ENCODE measurements at places on chromosomes 13 and 19.

DNA sequence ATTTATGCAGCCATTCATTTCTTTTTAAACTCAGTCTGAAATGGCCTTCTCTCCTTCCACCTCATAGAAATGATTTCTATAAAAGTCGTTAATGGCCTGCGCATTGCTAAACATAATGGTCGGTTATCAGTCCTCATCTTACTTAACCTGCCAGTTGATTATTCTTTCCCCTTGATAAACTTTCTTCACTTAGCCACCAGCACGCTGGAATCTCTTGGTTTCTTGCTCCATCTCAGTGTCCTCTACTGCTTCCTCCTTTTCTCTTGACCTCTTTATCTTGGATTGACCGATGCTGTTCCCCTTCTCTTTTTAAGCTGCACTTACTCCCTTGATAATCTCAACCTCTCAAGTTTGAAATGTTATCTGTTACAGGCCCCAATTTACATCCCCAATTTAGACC, 12.2 kb upstream of the CLC start:
- H3K27ac ChIP-seq: no peak overlapping the region
- no peaks in the 10 kb centered on the region for H3K27me3 ChIP-seq
- H3K36me3 ChIP-seq: no peaks in the 10 kb centered on the region
- DNase-seq: no peak
- H3K4me3 ChIP-seq: no peak overlapping the region
- no peaks in the 10 kb centered on the region for H3K4me1 ChIP-seq

DNA sequence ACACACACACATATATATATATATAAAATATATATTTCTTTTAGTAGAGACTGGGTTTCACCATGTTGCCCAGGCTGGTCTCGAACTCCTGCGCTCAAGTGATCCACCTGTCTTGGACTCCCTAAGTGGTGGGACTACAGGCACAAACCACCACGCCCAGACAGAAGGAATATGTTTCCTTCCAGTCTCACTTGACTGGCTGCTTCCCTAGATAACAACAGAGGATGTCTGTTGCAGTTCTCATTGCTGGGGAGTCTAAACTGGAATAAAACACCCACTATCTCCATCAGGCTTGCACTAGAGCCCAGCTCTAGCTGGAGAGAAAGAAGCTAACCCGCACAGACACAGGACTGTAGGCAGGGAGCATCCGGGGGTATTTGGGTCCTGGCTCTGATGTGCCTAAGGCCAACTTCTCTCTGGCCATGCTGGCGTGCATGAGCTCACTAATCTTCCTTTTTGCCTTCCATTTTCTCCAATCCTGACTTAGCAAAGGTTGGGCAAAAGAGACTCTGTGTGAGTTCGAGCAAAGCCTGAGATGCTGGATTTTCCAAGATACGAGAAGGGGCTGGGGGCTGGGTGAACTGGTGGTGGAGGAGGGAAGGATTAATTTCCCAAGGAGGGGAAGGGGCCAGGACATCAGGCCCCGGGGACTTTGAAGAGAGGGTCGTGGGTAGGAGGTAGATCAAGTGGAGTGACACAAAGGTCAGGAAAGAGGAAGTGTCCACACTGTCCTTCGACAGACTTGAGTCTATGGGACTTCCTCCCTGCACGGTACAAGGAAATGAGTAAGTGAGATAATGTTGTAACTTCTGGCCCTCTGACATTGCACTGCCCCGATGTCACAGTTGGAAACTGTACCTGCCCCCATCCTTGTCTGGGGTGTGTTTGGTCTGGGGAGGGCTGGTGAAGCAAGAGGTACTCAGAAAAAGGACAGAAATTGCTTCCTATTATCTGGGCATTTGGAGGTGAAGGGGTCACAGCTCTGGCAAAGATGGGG, 22.5 kb upstream of the ALOX5AP start:
- no peaks in the 10 kb centered on the region for H3K4me1 ChIP-seq
- no peak overlapping the region for H3K27ac ChIP-seq
- no peak overlapping the region for H3K4me3 ChIP-seq
- no peak for DNase-seq

- H3K27me3 ChIP-seq: no peaks in the 10 kb centered on the region
- no peak for DNase-seq
- no peak overlapping the region for H3K27ac ChIP-seq
- H3K4me3 ChIP-seq: no peak overlapping the region
These were observed 171.8 kb downstream of the GPC6 start for GRCh38 chr13:93398167-93399035.

- no peaks in the 10 kb centered on the region for H3K4me1 ChIP-seq
- no peak overlapping the region for H3K4me3 ChIP-seq
- no peaks in the 10 kb centered on the region for H3K27me3 ChIP-seq
- H3K36me3 ChIP-seq: peaks cover 28% of the 10 kb centered on the region
- no peak for DNase-seq
These were observed 1.2 kb downstream of the IZUMO4 start for GRCh38 chr19:2097886-2098327.

- peak; percentile 71 for DNase-seq
- no peak overlapping the region for H3K27ac ChIP-seq
These were observed 6.5 kb upstream of the HSD17B14 start for GRCh38 chr19:48842789-48843162.

GRCh38 chr13:106561551-106562170, 6.3 kb downstream of the ARGLU1 start:
- DNase-seq: no peak
- H3K4me1 ChIP-seq: peaks cover 7% of the 10 kb centered on the region
- no peak overlapping the region for H3K27ac ChIP-seq

GRCh38 chr19:9547870-9548269, 9.4 kb upstream of the ZNF426 start:
- H3K4me3 ChIP-seq: no peak overlapping the region
- H3K27ac ChIP-seq: no peak overlapping the region
- H3K4me1 ChIP-seq: no peaks in the 10 kb centered on the region
- H3K27me3 ChIP-seq: no peaks in the 10 kb centered on the region
- H3K36me3 ChIP-seq: peaks cover 11% of the 10 kb centered on the region

- DNase-seq: no peak
- H3K36me3 ChIP-seq: no peaks in the 10 kb centered on the region
- H3K27me3 ChIP-seq: no peaks in the 10 kb centered on the region
- H3K27ac ChIP-seq: no peak overlapping the region
- no peak overlapping the region for H3K4me3 ChIP-seq
These were observed 257.2 kb downstream of the DIAPH3 start for GRCh38 chr13:59906413-59907049.

DNA sequence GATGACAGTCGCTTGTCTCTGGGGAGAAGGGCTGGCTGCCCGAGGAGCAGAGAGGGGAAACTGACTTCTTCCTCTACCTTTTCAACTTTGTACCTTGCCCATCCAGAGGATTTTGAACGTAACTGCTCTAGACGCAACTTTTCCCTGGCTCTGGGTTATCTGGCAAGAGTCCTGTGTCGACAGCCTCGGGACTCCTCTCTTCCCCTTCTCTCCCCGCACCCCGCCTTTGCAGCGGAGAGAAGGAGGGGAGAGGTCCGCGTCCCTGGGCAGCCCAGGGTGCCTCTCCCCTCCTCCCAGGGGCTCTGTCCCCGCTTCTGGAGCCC, 574 bp downstream of the SH3GL1 start:
- H3K27me3 ChIP-seq: no peaks in the 10 kb centered on the region
- peak overlapping the region; percentile 89 for H3K4me3 ChIP-seq
- H3K27ac ChIP-seq: no peak overlapping the region
- DNase-seq: no peak

- no peak for DNase-seq
- H3K27me3 ChIP-seq: no peaks in the 10 kb centered on the region
- H3K4me3 ChIP-seq: no peak overlapping the region
- H3K36me3 ChIP-seq: peaks cover 59% of the 10 kb centered on the region
- H3K4me1 ChIP-seq: no peaks in the 10 kb centered on the region
These were observed 17.9 kb downstream of the BTBD2 start for GRCh38 chr19:1997353-1998233.

DNA sequence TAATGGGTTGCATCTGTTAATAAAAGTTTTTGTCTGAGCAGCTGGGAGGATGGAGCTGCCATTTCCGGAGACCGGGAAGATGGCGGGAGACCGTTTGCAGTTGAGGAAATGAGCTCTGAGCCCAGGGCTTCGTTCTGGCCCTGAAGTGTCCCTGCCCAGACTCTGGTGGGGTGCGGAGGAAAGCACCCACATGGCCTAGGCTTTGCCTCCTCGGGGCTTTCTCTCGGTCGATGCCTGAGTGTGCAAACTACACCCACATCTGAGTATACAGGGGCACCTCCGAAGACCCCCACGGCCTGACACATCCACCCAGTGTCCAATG, 15.6 kb upstream of the NANOS3 start:
- no peak for DNase-seq
- H3K4me3 ChIP-seq: peak overlapping the region; percentile 55
- no peaks in the 10 kb centered on the region for H3K36me3 ChIP-seq
- H3K27ac ChIP-seq: no peak overlapping the region
- H3K27me3 ChIP-seq: peaks cover 11% of the 10 kb centered on the region

DNA sequence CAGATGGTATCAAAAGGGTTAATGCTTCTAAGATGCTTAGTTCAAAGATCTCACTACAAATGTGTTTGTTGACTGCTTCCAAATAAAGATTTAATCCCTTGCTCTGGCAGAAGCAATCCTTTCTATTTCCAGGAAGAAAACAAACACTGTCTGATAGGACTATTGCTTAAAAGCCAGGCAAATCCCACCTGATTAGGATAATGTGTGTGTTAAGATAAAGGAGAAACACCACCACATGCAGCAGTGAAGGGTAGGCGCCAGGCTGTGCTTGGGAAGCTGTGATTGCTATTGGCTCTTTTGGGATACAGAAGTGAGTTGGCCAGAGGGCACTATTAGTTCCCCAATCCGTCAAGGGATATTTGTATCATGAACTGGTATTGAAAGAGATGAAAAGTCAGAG, 62.8 kb upstream of the LRCH1 start:
- H3K27ac ChIP-seq: no peak overlapping the region
- no peaks in the 10 kb centered on the region for H3K4me1 ChIP-seq
- DNase-seq: no peak

DNA sequence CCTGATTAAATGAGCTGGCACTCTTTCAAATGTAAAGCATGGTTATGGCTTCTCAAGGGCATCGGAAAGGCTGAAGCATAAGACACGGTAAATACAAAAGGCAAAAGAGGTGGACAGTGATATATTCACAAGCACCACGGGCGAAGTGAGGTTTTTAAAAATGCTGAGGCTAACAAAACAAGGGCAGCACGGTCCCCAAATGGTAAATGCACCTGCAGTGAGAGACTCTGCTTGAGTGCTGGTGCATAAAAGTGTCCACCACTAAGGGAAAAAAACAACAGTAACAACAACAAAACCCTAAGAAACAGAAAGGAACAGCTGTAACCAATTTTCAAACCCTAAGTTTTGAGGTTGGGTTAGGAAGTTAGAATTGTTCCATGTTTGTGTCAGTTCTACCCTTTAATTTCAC, 234.9 kb downstream of the PCDH9 start:
- no peaks in the 10 kb centered on the region for H3K27me3 ChIP-seq
- no peaks in the 10 kb centered on the region for H3K4me1 ChIP-seq
- no peak for DNase-seq
- no peak overlapping the region for H3K4me3 ChIP-seq
- no peak overlapping the region for H3K27ac ChIP-seq
- H3K36me3 ChIP-seq: no peaks in the 10 kb centered on the region

GRCh38 chr13:30033681-30034457, 183.5 kb upstream of the UBL3 start:
- H3K4me3 ChIP-seq: no peak overlapping the region
- no peaks in the 10 kb centered on the region for H3K4me1 ChIP-seq
- H3K36me3 ChIP-seq: no peaks in the 10 kb centered on the region
- no peak overlapping the region for H3K27ac ChIP-seq
- H3K27me3 ChIP-seq: no peaks in the 10 kb centered on the region

- no peaks in the 10 kb centered on the region for H3K4me1 ChIP-seq
- DNase-seq: no peak
- H3K27me3 ChIP-seq: no peaks in the 10 kb centered on the region
- no peaks in the 10 kb centered on the region for H3K36me3 ChIP-seq
- H3K4me3 ChIP-seq: no peak overlapping the region
- H3K27ac ChIP-seq: no peak overlapping the region
These were observed 147.2 kb upstream of the ZNF507 start for GRCh38 chr19:32197896-32198882.

GRCh38 chr13:75375329-75375728, 106.6 kb downstream of the TBC1D4 start:
- H3K36me3 ChIP-seq: no peaks in the 10 kb centered on the region
- DNase-seq: no peak
- no peak overlapping the region for H3K4me3 ChIP-seq
- peaks cover 2% of the 10 kb centered on the region for H3K4me1 ChIP-seq
- H3K27ac ChIP-seq: no peak overlapping the region
- H3K27me3 ChIP-seq: no peaks in the 10 kb centered on the region

GRCh38 chr13:26449063-26449848, 108.2 kb upstream of the WASF3 start:
- H3K4me3 ChIP-seq: no peak overlapping the region
- no peaks in the 10 kb centered on the region for H3K4me1 ChIP-seq
- no peak for DNase-seq
- no peaks in the 10 kb centered on the region for H3K36me3 ChIP-seq
- H3K27me3 ChIP-seq: no peaks in the 10 kb centered on the region
